ENCODE measurements at places on chromosomes 5 and 9. TPM values are rescaled to one million over a fixed set of nuclear protein-coding genes. Genes with fewer than 3 reads are reported as not detected.

CLPTM1L gene
- 44.8 TPM for total RNA-seq

CER1 gene
- not detected for total RNA-seq

DNA sequence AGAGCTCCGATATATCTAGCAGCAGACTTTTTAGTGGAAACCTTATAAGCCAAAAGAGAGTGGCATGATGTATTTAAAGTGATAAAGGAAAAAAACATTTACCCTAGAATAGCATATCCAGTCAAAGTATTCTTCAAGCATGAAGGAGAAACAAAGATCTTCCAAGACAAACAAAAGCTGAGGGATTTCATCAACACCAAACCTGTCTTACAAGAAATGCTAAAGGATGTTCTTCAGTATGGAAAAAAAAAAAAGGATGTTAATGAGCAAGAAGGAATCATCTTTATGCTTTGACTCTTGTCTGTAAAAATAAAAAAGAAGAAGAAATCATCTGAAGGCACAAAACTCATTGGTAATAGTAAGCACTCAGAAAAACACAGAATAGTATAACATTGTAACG, 338.2 kb downstream of the TLE1 start:
- DNase-seq: no peak

GRCh38 chr9:105475302-105475701, 27.5 kb downstream of the FSD1L start:
- DNase-seq: no peak

ARL14EPL gene
- not detected for total RNA-seq

DNA sequence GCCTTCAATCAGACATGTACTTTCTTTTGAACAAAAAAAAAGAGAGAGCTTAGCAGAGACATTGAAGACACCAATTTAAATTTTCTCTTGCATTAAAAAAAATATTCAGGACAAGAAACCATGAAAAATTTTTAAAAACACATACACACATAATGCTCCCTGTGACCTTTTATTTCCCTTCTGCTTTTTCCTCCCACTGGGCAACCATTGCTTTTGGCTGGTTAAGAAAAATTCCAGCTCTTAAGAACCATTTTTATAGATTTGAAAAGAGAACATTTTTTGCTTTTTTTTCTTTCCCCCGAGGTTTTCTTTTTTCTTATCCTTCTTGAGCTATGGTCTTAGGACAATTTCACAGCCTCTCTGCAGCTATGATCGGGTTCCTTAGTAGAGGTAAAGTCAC, 6.1 kb upstream of the HMHB1 start:
- DNase-seq: no peak

DNA sequence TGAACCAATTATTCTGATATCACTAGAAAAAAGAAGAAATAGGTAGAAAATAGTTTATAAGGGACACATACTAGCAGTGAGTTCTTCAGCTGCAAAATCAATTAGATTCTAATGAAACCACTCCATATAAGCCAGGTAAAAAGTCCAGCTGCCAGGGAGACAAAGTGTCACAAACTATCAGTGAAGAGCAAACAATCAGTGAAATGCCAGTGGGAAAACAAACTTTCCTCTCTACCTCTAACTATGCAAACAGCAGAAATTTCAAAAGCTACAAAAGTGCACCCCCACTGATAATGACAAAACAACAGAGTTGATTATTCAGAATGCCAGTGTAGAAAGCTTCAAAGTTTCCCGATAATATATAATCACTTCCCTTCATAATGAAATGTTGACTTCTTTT, 637.2 kb upstream of the ITGA1 start:
- no peak for DNase-seq

DNA sequence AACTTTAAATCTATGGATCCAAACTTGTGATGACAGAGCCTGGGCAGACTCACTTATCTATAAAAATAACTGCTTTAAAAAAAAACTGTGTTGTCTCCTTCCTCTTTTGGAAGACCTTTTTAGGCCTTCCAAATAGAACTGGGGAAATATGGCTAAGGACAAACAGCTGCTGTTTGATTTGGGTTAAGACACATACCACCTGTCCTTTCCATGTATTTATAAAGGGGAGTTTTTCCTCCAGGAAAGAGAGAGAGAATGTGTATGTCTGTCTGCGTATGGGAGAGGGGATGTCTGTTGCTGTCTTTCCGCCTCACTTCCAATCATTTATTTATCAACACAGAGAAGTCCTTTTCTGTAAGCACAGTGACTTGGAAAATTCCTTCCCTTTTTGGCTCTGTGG, 2.8 kb downstream of the ARHGEF37 start:
- no peak for DNase-seq

GRCh38 chr9:33101104-33101951, 24.9 kb upstream of the SMU1 start:
- DNase-seq: no peak

CERCAM gene
- total RNA-seq: 1.2 TPM

DNA sequence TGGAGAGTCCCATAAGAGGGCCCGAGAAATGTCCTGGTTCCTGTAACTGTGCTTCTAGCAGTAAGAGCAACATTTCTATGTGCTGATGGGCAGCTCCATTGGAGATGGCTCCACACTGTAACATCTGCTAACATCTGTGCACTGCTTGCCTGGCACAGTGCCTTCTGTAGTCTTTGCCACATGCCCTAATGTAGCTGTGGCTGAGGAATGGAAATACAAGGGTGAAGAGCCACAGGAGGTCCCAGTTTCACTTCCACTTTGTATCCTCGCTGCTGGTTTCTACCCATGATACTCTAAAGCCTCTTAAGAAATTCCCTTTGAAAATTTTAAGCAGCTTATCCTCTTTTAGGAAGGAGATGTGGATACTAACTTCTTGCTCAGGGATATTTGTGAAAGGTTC, 97.4 kb downstream of the HOMER1 start:
- DNase-seq: no peak

DNA sequence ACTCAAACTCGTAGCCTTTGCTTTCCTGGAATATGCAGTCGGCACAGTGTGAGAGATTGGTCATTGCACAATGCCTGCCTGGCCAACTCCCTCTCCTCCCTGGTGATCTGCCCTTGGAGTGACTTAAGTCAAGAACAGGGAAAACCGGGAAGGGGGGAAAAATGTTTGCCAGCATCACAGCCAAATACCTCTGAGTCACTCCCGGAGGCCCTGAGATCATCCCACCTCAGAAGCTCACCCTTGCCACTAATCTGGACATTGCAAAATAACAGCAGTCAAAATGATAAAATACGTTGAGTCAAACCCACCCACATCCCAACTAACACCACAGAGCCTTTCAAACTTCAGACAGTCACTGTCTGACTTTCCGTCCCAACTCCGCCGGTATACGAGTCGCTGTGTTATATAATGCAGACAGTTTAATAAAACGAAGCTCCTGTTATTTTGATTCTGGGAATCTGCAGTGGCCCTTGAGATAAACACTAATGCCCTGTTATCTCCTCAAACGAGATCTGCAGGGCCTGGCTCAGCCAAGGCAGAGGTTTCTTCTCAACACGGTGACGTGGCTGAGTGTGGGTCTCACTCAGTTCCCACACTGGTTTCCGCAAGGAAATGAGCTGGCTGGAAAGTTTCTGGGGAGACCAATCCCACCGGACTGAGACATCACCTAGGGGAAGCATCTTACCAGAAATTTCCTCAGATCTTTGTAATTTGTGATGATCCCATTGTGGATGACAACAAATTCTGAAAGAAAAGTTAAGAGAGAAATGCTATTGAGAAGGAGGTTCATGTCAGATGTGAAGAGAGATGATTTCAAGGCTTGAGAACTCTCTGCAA, 22.1 kb downstream of the GFPT2 start:
- DNase-seq: no peak

DNA sequence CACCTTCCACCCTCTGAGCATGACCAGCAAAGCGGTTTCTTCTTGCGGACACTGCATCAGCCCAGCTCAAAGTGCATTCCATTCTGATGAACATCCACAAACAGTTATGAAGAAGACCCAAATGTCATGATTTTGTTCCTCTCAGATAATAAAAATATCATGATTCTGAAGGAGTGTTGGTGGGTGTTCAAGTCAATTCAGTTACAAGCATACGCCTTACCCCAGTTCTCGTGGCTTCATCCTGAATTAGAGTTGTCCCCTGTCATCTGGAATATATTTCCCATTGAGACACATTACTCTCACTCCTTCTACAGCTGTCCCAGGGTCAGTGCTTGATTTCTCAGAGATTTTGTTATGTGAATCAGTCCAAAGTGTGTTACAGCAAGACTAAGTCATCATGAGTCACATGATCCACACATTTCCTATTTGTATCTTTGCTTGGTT, 325.4 kb downstream of the RFX3 start:
- DNase-seq: no peak

- DNase-seq: no peak
Observed at GRCh38 chr5:40603378-40603777, 76.3 kb upstream of the PTGER4 start.

- no peak for DNase-seq
Observed at GRCh38 chr5:107885601-107886000, 214.9 kb upstream of the EFNA5 start.
